ENCODE measurements at places on chromosomes 12 and 14.

DNA sequence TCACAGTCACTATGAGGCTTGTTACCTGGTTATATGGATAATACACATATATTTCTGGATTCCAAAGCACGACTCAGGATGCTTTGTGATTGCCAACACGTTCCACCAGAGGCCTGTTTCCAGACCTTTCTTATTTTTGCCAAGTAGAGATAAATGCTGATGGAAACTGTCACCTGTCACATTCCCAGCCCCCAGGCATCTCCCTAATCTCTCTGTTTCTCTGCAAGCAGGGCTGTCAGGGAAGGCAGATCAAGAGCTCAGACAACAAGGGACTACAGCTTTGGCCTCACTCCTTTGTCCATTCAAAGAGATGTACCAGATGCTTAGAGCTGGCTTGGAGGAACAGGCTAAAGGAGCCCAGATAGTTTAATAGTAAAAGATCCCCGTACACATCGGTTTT is 21.8 kb upstream of the DDHD1 start:
- no peak for DNase-seq

DNA sequence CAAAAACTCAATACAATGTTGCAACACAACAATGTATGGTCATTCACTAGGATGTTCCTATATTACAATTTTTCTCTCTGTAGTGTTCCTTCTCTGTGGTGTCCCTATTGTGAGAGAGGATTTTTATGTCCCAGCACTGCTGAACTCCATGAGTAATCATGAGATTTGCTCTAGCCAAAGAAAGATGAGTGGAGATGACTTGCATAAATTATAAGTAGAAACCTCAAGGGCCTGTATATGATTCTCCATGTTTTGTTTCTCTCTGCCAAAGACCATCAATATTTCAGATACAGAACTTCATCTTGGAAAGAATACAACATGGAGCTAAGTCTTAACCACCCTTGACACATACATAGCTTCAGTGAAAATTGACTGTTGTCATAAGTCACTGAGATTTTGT is 579.1 kb downstream of the TMTC2 start:
- no peak for DNase-seq

DNA sequence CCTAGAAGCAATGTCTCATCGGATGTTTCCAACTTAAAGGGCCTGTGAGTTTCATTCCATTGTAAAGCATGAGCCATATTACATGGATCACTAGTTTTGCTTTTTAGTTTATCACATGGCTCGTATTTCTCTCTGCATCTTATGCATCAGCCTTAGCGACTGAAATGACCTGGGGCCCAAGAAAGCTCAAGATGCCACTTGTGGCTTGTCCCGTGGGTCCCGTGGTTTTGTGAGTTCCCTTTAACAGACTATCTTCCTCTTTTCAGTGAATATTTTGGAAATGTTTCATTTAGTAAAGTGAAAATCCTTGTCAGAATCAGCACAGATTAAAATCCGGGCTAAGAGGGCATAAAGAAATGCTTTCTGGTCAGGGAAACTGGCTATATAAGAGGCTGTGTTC is 86.2 kb upstream of the PPM1H start:
- DNase-seq: no peak

DNA sequence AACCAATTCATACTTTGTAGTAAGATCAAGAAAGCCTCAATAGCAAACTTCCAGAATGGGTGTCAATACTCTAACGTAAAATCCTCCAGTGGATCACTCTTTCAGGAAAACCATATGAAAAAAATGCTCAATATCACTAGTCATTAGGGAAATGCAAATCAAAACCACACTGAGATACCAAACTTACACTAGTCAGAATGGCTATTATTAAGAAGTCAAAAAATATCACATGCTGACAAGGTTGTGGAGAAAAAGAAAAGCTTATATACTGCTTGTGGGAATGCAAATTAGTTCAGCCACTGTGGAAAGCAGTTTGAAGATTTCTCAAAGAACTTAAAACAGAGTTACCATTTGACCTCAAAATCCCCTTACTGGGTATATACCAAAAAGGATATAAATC is 49.5 kb upstream of the ATXN7L3B start:
- DNase-seq: no peak

- DNase-seq: no peak
Observed at GRCh38 chr12:38949363-38949762, 44.0 kb upstream of the CPNE8 start.

GRCh38 chr12:11813438-11813813 is 164.0 kb downstream of the ETV6 start:
- no peak for DNase-seq

DNA sequence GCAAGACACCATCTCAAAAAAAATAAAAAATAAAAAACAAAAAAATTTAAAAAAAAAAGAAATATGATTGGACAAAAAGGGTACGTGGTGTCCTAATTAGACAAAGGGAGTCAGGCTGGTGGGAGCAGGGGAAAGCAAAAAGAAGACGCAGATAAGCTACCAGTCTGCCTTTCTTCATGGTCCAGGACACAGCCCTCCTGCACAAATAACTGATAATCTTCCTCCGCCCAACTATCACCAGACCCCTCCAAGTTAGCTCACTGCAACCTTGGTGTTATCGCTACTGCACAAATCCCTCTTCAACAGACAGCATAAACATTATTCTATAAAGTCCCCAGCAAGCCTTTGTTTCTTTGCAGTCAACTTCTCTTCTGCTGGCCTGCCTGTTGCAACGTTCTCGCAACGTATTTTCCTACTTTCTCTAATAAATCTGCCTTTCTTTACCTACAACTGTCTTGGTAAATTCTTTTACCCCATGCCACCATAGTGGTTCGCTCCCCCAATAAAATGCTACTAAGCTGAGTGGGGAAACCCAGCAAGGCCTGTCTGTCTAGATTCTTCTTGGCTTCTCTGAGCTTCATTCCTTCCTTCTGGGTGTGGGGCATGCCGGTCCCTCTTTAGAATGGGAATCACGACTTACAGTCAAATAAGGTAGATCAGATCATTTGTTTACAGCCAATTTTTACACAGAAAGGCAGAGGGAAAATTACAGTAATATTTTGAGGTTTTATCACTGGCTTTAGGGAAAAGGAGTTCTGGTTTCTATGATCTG is 14.6 kb upstream of the DNAL1 start:
- no peak for DNase-seq

DNA sequence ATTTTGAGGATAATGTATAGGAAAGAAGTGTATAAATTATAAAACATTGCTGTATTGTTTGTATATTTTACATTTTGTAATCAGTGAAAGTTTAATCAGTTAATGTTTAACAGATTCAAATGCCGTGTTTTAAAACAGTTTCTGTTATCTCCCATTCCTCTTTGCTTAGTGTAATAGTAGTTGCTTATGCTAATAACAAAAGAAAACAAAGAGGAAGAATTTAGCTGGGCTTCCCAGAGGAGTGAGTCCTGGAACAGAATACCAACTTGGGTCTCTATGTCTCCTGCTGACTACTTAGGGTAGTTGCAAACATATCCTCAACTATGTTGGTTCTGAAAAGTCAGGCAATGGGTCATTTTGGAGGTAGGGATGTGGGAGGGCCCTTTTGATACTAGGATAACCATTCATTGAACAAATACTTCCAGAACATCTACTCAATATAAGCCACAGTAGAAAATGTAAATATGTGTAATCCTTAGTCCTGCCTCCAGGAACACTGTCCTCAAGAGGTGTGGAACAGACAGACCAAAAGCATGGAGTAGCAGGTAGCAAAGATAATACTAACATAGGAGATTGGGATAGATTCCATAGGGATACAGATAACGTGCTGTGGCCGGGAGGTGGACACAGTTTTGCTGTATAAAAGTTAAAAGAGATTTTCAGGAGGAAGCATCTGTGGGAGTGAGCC is 36.1 kb upstream of the EVL start:
- DNase-seq: no peak

DNA sequence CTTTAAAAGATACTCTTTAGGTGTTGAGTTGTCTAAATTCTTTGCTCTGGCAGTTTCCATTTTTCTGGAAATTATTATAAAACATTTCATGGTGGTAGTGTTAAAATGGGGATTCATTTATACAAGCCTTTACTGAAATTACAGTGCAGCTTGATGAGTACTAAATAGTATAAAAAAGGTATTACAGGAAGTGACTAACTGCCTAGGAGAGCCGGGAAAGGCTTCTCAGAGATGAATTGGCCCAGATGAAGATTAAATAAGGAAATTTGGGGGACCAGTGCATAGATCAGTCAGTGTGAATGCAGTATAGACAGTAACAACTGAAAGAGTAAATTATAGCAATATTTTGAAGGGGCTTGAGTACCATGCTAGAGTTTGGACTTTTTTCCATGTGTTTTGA is 7.5 kb downstream of the PSMA6 start:
- no peak for DNase-seq

DNA sequence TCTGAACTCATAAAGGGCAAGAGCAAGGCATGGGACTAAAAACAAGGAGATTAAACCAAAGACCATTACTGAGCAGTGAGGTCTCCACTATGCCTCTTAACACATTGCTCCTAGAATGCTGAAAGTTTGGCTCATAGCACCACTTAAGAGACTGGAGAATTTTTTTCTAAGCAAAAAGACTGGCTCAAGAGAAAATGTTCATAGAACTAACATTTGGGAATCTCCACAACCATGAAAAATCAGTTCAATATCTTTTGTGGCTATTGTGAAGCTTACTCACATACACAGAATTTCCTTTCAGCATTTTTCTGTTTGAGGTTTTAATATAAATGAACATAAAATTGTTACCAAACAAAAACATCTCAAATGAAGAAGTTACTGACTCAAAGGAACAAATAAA is 255.8 kb downstream of the CCDC91 start:
- DNase-seq: no peak

- DNase-seq: no peak
Observed at GRCh38 chr14:23154964-23155587, 28.4 kb downstream of the SLC7A8 start.

DNA sequence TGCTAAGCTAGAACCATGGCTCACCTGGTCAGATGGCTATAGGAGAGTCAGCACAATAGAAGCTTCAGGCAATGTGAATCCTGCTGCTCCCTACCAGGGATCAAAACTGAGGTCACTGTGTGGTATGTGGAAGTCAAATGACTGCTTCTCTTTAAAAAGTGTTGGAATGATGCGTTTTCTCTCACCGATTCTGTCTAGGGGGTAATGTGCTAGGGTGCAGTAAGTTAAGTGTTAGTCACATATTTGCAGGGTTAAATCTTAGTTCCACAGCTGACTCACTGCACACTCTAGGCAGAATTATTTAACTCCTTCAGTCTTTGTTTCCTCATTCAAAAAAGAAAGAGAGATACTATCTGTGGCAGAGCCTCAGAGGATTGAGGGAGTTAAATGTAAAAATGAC is 696.6 kb downstream of the DIO2 start:
- DNase-seq: no peak

DNA sequence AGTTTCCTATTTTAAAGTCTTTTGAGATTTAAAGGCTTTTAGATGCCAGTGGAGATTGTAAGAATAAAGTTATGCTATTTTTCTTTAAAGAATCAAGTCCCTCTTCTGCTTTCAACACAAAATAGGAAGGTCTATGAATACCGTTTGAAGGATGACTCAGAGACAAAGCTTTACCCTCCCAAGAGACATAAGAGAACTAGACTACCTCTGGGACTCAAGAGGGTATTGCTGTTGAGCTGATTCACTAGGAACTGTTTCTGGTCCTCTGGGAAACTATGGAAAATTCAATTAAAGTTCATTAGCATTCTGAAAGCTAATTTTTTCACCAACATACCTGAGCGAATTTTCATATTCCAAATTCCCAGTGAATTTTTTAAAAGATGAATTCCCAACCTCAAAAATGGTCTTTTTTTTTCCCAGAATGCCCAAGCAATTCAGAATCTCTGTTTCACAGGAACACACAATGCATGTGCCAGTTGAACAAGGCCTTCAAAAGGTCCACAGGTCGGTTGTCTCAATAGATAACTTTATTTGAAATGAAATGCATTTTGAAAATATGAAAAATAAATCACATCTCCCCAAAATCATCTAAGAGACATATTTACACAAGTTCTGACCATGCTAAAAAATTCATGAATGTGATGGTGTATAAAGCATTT is 6.5 kb downstream of the PHLDA1 start:
- no peak for DNase-seq

GRCh38 chr12:132441871-132442863 is 47.8 kb upstream of the FBRSL1 start:
- no peak for DNase-seq

DNA sequence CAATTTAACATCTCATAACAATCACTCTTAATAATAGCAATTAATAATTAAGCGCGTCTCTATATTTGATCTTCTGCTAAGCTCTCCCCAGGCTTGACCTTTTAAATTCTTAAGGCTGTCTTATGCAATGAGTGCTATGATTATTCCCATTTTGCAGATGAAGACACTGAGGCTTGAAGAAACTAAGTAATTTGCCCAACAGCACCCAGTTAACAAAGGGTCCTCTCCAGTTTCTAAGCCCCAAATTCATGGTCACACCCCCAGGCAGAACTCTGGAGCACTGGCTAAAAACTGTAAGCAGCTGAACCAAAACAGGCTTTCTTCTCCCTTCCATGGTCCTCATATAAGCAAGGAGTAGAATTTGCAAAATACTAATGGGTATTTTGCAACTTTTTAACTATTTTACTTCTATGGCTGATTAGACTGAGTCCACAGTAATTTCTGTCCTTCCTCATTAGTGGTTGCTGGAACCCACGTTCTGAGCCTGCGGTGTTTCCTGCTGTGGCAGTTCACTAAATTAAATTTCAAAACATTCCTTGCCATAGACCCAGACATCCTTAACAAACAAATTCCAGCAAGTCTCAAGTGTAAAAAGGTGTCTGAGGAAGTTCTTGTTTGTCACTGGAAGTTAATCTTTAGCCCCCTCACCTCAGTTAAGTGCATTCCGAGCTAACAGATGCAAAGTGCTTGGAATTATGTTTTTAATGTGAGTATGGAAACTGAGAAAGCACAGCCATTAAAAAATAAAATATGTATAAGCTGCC is 76.5 kb downstream of the TMEM132D start:
- DNase-seq: no peak

GRCh38 chr12:128707488-128707887 is 116.3 kb downstream of the SLC15A4 start:
- no peak for DNase-seq

DNA sequence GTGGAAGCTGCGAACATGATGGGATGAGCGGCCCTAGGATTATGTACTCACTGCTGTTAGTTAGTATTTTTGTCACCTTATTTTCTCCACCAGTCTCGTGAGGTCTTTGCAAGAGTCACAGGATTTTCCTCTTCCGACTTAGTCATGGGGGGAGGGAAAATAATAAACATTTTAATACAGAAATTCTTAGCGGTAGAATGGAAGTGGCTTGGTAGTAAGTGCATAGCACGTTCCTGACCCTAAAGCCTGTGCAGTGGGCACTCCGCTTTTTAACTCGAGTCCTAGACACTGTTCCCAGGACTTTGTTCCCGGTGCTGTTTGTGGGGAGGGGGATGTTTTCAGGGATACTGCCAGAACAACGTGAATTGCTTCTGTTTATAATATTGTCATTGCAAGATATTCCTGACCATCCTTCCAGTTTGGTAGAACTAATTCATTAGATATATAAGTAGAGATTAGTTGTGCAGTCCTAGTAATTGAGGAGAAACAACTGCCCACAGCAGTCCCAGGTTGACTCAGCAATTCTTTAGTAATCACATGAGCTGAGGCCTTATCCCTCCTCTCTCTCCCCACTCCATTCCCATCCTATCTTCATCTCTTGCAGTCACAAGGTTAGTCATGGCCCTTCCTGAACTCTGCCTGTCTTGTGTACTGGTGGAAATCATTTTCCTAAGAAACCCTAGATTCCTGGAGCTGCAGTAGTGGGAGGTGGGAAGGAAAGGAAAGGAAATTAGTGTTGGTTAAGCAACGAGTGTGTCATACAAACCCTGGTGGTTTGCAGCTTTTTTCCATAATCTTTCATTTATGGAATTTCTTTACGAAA is 799 bp downstream of the SLC38A6 start:
- DNase-seq: no peak

GRCh38 chr12:108638997-108639822 is 5.5 kb upstream of the SELPLG start:
- DNase-seq: no peak

Measured in NCI-H2171 (cell line).